H4 (cell line): ENCODE measurements at places on chromosomes 7 and 10. TPM values are rescaled to one million over a fixed set of nuclear protein-coding genes. Genes with fewer than 3 reads are reported as not detected.

DNA sequence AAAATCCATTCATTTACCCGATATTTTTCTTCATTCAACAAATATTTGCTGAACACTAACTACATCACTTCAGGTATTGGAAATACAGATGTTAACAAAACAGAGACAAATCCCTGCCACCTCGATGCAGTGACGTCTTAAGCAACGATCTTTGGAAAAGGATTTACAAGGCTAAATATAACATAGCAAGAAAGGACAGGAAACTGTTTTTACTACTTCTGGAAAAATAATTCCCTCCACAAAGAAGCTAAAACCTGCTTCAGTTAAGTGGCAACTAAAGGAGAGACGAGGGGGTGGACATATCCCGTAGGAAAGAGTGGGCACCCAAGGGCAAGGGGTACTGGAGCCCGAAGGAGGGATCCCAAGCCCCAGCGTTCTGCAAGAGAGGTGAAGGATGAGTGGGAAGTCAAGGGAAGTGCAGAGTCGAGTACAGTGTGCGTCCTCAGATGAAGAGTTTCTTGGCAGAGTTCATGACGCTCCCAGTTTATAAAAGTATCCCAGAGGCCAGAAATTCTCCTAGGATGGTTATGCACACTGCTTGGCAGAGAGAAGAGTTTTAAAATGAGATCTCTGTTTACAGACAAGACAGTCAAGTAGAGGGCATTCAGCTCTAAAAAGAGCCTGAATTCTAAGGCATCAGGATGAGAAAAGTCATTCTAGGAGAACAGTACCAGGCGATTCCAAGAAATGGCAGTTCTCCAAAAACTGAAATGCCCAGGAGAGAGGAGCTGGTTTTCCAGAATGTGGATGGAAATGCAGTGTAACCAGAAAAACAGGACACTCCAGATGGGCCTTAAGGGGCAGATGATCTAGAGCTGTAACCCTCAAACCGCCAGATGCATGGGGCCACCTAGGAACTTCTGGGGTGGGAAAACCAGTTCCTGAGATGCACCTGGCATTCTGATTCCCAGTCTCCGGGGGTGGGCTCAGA, 97.3 kb downstream of the GRB10 start:
- DNase-seq, result no peak

- no peak for DNase-seq
Observed at GRCh38 chr7:7617550-7617949, 23.0 kb upstream of the UMAD1 start.

GRCh38 chr10:20257422-20257821, 441.2 kb downstream of the PLXDC2 start:
- DNase-seq, result no peak

The CLIP2 gene
- total RNA-seq, result 10.6 and 18.0 TPM in 2 replicates

DNA sequence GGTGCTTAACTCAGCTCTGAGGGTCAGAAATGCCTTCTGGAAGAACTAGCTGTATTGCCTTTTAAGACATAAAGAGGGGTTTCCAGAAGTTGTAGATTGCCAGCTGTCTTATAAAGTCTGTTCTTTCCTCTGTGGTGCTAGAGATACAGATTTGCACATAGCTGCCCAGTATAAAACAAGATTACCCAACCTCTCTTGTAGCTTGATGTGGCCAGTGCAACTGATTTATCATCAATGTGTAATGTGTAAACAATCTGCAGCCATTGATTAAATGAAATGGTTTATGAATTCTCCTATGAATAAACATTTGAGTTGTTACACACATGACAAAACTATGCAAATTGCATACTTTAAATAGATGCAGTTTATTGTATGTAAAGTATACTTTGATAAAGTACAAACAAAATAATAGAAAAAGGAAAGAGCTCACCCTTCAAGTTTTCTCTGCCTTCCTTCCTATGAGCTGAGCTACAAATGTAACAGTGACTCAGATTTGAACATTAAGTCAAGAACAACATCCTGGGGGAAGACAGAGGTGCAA, 195.2 kb downstream of the TMEM26 start:
- DNase-seq, result no peak

DNA sequence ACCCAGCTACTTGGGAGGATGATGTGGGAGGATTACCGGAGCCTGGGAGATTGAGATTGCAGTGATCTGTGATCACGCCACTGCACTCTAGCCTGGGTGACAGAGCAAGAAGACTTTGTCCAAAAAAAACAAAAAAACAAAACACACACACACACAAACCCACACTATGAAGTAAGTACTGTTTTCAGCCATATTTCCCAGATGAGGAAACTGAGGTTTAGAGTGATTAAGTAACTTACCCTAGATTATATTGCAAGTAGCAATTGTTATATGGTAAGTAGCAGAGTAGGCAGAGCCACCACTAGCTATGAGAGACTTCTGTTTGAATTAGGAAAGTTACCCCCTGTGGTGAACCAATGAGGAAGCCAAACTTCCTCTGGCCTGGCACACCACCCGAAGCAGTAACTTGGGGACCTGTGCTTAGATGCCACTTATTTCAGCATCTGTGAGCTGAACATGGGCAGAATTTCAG, 61.9 kb downstream of the MCU start:
- DNase-seq, result no peak

GRCh38 chr10:7432884-7433726, 22.3 kb upstream of the SFMBT2 start:
- no peak for DNase-seq

The CHN2 gene
- 4.7 and 17.2 TPM in 2 replicates for total RNA-seq

The NKX1-2 gene
- total RNA-seq, result 0.02 TPM in 1 of 2 replicates, not detected in the other

DNA sequence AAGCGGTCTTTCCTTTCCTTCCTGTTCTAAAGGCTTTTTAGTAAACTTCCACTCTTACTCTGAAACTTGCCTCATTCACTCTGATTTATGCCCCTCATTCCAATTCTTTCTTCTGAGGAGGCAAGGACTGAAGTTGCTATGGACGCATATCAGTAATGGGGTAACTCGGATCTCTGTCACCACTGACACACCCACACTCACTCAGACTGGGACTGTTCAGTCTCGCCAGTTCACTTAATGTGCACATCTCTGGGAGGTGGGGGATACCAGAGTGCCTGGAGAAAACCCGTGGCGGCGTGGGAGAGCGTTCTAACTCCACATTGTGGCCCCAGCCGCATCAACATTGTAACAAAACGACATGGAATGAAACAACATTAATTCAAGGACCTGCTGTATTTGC, 1139.3 kb upstream of the CELF2 start:
- no peak for DNase-seq

DNA sequence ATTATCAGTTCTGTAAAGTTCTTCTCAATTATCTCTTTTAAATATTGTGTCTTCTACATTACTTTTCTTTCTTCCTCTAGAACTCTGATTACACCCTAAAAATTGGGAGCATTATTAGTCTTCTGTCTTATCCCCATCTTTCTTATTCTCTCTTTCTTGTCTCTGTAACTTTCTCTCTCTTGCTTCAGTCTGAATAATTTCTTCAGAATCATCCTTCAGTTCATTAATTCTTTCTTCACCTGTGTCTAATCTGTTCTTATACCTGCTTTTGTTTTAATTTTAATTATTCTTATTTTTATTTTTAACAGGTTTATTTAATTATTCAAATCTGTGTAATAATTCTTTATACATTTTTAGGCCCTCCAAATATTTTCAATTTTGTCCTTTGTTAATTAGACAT, 114.3 kb downstream of the GATA3 start:
- DNase-seq, result no peak

DNA sequence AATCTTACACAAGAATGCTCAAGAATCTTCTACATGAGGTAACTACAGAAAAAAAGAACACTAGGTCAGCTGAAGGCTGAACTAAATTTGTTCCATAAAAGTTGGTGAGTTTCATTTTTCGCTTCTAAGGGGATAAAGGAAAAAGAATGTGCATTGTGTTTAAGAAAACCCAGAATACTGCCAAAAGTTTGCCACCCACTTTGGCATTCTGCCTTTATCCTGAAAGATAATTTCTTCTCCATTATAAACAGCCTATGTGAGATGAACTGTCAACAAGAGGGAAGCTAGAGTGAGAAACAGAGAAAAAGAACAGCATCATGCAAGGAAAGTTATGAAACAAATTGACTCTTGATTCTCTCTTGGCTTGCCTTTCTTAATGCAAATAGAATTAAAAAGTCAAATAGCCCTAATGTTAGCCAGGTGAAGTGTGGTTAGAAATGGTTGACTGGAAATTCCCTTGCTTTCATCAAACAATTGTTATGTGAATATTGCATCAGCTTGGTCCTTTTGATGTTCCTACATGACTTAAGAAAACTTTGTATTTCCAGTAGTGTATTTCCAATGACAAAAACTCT, 25.8 kb downstream of the STEAP1 start:
- DNase-seq, result peak; percentile 31

GRCh38 chr10:76428551-76429367, 997.3 kb downstream of the LRMDA start:
- DNase-seq, result peak; percentile 82

The LMOD2 gene
- not detected in 2 replicates for total RNA-seq

The RBM20 gene
- total RNA-seq, result 4.2 and 4.6 TPM in 2 replicates

The APBB1IP gene
- not detected in 2 replicates for total RNA-seq

- no peak for DNase-seq
Observed at GRCh38 chr7:43697690-43698089, 31.6 kb downstream of the COA1 start.

The FEZF1 gene
- total RNA-seq, result 2.3 and 2.4 TPM in 2 replicates

DNA sequence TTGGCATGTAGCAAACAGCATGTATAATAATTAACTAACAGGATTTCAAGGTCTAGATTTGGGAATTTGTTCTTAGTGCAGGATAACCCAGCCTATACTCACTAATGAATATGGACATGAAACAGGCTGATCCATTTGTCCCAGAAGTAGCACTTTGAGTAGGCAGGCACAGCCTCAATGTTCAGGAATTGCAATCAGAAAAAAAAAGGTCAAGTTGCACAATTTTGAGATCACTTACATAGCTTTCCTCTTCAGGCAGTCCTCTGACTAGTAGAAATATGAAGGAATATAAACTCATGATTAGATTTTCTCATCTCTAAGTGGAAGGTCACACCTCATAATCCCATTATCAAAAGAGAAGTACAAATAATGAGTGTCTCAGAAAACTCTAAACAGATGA, 921.4 kb upstream of the CELF2 start:
- DNase-seq, result no peak

DNA sequence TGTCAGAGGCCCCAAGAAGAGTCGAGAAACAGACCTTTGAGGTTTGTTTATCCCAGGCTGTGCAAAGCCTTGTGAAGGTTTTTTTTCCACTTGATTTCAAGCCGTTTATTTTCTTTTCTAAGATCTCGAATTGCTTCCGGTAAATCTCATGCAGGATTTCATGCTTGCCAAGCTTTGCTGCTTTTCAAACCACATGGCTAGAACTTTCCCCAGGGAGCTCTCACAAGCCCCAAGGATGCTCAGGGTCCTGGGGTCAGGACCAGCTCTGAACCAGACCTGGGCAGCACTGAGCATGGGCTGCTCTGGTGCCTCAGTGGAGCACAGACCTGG, 48.0 kb upstream of the AQP1 start:
- DNase-seq, result no peak

- DNase-seq, result no peak
Observed at GRCh38 chr10:49076741-49077521, 38.4 kb downstream of the VSTM4 start.

DNA sequence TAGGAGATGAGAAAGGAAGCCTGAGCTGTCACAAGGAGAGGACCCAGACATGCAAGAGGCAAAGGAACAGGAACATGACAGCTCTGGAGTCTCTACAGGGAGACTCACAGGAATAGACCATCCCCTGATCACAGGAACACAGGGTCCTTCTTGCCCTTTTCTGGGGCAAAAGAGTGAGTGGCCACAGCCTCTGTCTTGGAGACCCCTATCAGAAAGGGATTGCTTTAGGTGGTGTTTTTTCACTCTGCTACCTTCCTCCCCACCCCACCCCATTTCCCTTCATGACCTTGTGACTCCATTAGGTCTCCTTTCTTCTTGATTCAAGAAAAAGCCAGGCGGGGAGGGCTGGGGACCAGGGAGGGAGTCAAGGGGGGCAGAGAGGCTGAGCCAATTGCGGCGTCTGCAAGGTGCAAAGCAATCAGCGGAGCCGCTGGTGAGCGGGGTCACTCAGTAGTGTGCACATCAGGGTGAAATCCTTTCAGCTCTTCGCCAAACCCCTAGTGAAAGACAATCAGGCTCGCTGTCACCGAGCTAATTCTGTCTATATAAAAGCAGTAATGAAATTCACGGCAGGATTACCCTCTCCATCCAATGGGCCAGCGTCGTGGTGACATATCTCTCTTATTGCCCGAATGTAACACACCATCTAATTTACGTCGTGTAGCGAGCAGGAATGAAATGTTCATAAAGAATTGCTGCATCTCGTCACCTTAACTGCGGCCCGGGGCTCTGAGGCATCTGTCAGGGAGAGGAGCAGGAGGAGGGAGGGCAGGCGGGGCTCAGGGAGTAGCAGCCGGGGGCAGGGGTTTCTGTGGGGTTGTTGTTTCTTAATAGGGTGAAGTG, 31.5 kb upstream of the BTRC start:
- no peak for DNase-seq

The ATG9B gene
- 0.17 TPM in 1 of 2 replicates, not detected in the other for total RNA-seq
